ENCODE measurements at places on chromosomes 13 and 19.

- no peak for DNase-seq
These were observed 1.2 kb downstream of the SEMA6B start for GRCh38 chr19:4557971-4558941.

DNA sequence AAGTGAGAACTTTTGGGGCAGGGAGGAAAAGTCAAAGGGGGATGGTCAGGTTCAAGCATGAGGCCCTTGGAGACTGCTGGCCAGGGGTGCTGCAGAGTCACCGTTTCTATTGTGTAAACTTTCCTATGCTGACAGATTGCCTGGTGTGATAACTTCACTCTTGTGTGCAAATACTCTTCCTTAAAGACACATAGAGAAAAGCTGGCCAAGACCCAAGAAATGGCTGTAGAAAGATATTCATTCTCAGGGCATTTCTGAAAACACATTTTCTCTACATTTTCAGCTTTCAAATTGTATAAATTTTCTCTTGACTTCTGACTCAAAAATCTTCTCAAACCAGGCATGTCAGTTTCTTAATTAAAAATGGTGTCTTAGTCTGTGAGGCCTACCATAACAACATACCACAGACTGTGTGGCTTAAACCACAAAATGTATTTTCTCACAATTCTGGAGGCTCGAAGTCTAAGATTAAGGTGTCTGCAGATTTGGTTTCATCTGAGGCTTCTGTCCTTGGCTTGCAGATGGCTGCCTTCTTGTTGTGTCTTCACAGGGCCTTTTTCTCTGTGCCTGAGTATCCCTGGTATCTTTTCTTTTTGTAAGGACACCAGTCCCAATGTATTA lies 304.5 kb downstream of the KCNRG start:
- peak; percentile 26 for DNase-seq

- DNase-seq: no peak
These were observed 8.1 kb upstream of the FXYD3 start for GRCh38 chr19:35107545-35107944.

- DNase-seq: no peak
These were observed 31.8 kb downstream of the GJA3 start for GRCh38 chr13:20129076-20129475.

- no peak for DNase-seq
These were observed 6.3 kb downstream of the CDADC1 start for GRCh38 chr13:49254007-49254406.

GRCh38 chr19:17107546-17108452 lies 32.2 kb downstream of the MYO9B start:
- DNase-seq: peak; percentile 83

DNA sequence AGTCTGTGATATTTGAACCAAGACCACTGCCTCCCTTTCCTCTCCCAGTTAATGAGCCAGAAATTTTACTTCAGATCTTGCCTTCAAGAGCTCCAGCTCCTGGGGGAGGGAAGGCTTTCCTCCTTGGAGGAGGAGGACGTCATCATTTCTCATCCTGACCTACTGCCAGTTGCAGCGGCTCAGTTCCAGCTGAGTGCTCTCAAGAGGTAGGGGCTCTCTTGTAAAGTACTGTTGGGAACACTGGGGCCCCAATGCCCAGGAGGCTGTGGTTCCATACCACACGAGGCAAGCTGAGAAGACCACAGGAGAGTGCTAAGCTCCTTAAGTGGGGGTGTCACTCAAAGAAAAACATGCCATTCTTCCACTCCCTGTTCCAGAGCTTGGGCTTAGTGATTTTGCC lies 36.2 kb downstream of the METTL21C start:
- no peak for DNase-seq

- no peak for DNase-seq
These were observed 5.9 kb upstream of the NANOS2 start for GRCh38 chr19:45920458-45920857.

GRCh38 chr19:41688687-41689086 lies 617 bp upstream of the CEACAM7 start:
- no peak for DNase-seq

DNA sequence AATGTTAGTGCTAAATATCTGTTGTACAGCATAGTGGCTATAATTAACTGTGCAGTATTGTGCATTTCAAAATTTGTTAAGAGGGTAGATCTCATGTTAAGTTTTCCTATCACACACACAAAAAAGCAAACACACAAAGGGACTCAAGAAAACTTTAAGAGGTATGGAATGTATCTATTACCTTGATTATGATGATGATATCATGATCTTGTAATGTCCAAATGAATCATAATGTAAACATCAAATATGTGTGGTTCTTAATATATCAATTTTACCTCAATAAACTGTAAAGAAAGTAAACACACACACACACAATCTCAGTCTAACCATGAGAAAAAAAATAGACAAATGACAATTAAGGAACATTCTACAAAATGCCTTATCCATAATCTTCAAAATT lies 934.6 kb downstream of the SLITRK1 start:
- DNase-seq: no peak

- no peak for DNase-seq
These were observed 8.2 kb upstream of the MEIS3 start for GRCh38 chr19:47427241-47428176.

GRCh38 chr19:44744871-44745332 lies 3.6 kb upstream of the BCL3 start:
- no peak for DNase-seq

DNA sequence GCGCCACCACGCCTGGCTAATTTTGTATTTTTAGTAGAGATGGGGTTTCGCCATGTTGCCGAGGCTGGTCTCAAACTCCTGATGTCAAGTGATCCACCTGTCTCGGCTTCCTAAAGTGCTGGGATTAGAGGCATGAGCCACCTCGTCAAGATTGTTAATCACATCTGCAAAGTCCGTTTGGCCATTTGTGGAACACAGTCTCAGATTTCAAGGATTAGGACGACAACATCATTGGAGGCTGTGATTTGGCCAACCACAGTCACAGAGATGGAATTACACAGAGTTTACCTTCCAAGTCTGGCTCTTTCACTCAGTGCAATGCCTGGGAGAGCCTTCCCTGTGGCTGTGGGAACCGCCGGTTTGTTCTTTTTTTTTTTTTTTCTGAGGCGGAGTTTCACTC lies 17.8 kb downstream of the SULT2B1 start:
- no peak for DNase-seq

- DNase-seq: no peak
These were observed 19.6 kb downstream of the ZBTB7A start for GRCh38 chr19:4046946-4047683.

- no peak for DNase-seq
These were observed 1004.3 kb downstream of the SLITRK5 start for GRCh38 chr13:88675347-88675996.

DNA sequence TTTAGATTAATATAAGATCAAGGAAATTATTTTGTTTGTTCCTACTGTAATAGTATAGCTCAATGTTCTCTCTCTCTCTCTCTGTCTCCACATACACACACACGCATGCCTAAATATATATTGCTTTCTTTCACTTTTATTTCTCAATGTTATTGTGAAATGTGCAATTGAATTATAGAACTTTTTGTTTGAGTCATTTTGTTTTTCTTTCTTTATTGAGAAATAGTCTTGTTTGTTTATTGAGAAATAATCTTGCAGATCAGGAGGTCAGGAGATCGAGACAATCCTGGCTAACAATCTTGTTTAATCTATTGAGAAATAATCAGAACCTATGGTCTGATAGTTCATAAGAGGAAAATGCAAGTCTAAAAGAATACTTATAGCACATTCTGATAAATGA lies 1581.3 kb downstream of the EFNB2 start:
- no peak for DNase-seq

- DNase-seq: no peak
These were observed at the start of gene B3GNT3 for GRCh38 chr19:17794731-17795494. Gene B3GNT3 (plus strand): TSS chr19:17795138. CDS start chr19:17807808, 12,670 bp downstream.

DNA sequence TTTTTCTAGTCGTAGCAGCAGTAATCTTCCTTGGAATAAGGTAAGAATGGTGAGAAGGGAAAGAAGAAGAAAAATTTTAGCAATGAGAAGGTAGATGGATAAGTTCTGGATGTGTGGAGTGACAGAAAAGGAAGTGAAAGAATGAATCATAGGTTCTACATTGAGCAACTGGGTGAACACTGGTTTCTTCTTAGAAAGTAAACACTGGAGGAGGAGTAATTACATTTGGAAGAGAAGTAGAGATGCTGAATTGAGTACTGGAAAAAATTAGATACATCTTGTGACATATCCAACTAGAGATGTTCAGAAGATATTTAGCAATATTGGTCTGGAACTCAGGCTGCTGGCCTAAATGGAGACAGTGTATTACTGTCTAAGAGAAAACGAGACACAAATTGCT lies 148.5 kb downstream of the GPC5 start:
- DNase-seq: no peak

DNA sequence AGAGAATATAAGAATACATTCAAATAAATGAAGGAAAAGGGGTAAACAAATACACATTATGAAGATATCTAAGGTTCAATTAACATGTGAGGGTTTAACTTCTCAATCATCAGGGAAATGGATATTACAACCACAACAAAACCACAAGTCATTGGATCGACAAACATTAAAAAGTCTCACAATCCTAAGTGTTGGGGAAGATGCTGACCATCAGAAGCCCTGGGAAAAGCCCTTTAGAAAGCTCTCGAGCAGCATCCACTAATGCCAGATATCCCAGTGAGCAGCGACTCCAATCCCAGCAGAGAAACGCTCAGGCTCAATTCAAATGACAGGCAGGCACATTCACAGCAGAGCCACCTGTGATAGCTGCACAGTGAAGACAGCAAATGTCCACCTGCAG lies 3.1 kb downstream of the TPRX1 start:
- no peak for DNase-seq

DNA sequence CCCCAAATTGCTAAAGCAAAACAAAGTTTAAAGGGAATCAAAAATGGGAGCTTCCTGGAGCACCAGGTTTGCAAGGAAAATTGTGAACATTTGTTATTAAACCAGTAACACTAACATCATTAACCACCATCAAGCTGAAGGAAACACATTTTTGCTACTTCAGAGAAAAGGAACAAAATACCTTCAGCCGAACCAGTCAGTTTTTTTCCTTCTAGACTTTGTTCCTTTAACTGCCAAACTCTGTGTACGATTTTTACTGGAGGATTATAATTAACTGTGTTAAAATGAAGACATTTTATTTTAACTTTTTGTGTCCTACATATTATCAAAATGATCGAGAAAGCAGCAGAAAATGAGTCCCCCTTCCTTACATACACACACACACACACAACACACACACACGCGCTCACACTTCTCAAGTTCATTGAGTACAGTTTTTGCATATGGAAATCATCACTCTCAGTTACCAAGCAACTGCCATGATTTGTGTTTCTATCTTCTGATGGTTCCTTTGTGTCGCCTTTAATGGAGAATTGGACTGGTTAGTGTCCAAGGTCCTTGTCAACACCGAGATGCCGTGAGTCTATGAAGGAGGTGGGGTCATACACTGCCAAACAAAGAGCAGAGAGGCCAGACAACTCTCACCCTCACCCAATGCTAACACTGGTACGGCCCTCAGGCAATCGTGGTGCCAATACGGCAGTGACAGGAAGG lies 9.8 kb upstream of the SERP2 start:
- DNase-seq: no peak

DNA sequence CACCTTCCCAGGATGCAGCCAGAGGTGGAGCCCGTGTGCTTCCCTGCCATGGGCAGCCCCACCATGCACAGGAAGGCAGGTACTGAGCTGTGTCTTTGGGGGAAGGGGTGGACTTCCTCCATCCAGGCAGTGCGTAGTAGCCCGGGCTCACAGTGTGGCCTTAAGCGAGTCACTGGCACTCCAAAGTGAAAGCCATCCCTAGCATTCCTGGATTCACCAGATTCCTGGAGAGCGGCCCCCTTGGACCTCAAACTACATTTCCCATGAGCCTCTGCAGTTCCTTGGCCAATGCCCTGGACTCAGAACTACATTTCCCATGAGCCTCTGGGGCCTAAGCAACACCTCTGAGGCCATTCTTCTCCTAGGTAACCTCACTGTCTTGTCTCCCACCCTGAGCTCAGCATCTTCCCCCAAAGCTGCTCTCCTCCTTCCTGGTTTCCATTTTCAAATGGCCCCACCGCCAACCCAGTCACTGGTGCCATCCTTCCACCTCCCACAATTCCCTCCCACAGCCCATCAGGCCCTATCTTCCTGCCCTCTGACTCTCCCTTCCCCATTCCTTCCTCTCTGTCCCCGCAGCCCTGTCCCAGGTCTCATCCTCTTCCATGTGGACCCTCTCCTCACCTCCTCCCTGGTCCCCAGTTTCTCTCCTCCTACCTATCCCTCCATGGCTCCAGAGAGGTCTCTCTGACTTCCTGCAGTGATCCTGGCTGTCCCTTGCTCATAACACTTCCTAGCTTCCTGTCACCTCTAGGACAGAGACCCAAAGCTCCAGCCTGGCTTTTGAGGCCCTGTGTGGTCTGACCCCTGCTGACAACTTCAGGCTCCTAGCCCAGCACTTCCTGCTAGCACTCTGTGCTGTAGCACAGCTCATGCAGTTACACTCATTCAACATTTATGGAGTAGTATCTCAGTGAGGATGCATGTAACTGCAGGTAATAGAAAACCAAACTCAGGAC lies at the start of gene C19orf81:
TSS of gene C19orf81 (plus strand) at position 13 of the 959 bp plus-strand sequence. CDS start at position 13, 0 bp downstream.
- DNase-seq: no peak

GRCh38 chr19:7337380-7338194 lies 11.2 kb upstream of the ARHGEF18 start:
- no peak for DNase-seq

DNA sequence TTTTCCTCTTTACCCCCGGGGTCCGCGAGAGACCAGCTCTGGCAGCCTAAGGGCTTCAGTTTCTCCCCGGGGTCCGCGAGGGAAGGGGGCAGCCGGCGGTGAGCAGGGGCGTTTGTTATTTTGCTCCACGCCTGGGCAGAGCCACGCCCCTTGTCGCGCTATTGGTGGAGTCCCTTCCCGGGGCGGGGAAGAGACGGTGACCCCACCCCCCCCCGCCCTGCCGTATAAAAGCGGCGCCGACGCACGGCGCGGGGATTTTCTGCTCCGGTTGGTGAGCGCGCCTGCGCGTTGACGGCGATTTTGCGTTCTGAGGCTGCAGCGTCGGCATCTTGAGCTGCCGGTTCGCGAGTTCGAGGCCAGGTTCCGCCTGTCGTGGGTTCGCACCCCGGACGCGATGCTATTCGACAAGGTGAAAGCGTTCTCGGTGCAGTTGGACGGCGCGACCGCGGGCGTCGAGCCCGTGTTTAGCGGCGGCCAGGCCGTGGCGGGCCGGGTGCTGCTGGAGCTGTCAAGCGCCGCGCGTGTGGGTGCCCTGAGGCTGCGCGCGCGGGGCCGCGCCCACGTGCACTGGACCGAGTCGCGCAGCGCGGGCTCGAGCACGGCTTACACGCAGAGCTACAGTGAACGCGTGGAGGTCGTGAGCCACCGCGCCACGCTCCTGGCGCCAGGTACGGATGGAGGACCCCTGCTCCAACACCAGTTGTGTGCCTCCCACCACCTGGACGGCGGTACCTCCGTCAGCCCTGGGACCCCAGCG lies at the start of gene ARRDC2:
TSS of gene ARRDC2 (plus strand) at position 254 of the 757 bp plus-strand sequence. CDS start at position 395, 141 bp downstream.
- no peak for DNase-seq

GRCh38 chr19:1294688-1295087 lies 9.0 kb downstream of the EFNA2 start:
- DNase-seq: no peak

DNA sequence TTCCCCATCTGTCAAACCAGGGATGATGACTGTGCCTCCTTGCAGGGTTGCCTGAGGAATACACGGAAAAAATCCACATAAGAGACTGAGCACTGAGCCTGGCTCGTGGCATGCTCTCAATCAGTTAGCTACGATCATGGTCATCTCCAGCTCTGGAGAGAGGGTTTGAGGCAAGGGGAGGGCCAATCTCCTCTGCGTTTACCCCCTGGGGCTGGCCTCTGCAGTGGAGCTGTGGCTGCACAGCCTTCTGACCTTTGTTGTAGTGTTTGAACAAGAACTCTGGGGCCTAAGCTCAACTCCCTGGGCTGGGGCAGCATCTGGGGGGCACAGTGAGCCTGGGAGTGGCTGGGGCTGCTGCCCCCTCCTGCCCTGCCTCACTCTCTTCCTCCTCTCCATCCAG lies 5.9 kb downstream of the LRRC4B start:
- DNase-seq: no peak
